Mesothelial cell of epicardium (in vitro differentiated cells): ENCODE measurements at places on chromosomes 1 and 21.

GRCh38 chr1:45016090-45016697, 4.1 kb downstream of the UROD start:
- DNase-seq: no peak
- peaks cover 3% of the 10 kb centered on the region for H3K36me3 ChIP-seq
- peaks cover 24% of the 10 kb centered on the region for H3K4me1 ChIP-seq
- no peaks in the 10 kb centered on the region for H3K27me3 ChIP-seq
- no peak overlapping the region for H3K27ac ChIP-seq

- peaks cover 23% of the 10 kb centered on the region for H3K27me3 ChIP-seq
- H3K36me3 ChIP-seq: no peaks in the 10 kb centered on the region
- no peak overlapping the region for H3K4me3 ChIP-seq
- H3K4me1 ChIP-seq: no peaks in the 10 kb centered on the region
- DNase-seq: no peak
Measured at GRCh38 chr1:36761113-36761512, 273.2 kb downstream of the GRIK3 start.

GRCh38 chr1:46487818-46488218, 1.8 kb upstream of the DMBX1 start:
- peaks cover 98% of the 10 kb centered on the region for H3K27me3 ChIP-seq
- H3K4me3 ChIP-seq: no peak overlapping the region
- H3K36me3 ChIP-seq: no peaks in the 10 kb centered on the region
- DNase-seq: no peak

- no peak for DNase-seq
- H3K4me3 ChIP-seq: no peak overlapping the region
- peaks cover 8% of the 10 kb centered on the region for H3K4me1 ChIP-seq
- peaks cover 2% of the 10 kb centered on the region for H3K36me3 ChIP-seq
- no peak overlapping the region for H3K27ac ChIP-seq
- H3K27me3 ChIP-seq: no peaks in the 10 kb centered on the region
Measured at GRCh38 chr1:91836331-91837040, 49.5 kb downstream of the TGFBR3 start.

- no peak overlapping the region for H3K27ac ChIP-seq
Measured at GRCh38 chr1:92346866-92347640, 48.2 kb downstream of the RPAP2 start.

DNA sequence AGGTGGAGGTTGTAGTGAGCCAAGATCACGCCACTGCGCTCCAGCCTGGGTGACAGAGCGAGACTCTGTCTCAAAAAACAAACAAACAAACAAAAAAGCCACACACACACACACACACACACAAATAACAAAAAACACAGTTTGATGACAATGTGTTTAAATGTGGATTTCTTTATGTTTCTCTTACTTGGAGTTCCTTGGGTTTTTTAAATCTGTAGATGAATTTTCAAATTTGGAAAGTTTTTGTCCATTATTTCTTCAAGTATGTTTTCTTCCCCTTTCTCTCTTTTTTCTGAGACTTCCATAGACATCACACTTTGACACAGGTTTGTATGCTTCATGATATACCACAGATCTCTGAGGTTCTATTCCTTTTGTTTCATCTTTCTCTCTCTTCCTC, 12.1 kb upstream of the PPIE start:
- peaks cover 2% of the 10 kb centered on the region for H3K4me1 ChIP-seq
- no peaks in the 10 kb centered on the region for H3K36me3 ChIP-seq
- H3K27me3 ChIP-seq: peaks cover 94% of the 10 kb centered on the region
- no peak for DNase-seq

- H3K36me3 ChIP-seq: no peaks in the 10 kb centered on the region
- peak overlapping the region; percentile 78 for H3K27ac ChIP-seq
- no peak overlapping the region for H3K4me3 ChIP-seq
Measured at GRCh38 chr1:8205771-8206170, 112.1 kb upstream of the SLC45A1 start.

DNA sequence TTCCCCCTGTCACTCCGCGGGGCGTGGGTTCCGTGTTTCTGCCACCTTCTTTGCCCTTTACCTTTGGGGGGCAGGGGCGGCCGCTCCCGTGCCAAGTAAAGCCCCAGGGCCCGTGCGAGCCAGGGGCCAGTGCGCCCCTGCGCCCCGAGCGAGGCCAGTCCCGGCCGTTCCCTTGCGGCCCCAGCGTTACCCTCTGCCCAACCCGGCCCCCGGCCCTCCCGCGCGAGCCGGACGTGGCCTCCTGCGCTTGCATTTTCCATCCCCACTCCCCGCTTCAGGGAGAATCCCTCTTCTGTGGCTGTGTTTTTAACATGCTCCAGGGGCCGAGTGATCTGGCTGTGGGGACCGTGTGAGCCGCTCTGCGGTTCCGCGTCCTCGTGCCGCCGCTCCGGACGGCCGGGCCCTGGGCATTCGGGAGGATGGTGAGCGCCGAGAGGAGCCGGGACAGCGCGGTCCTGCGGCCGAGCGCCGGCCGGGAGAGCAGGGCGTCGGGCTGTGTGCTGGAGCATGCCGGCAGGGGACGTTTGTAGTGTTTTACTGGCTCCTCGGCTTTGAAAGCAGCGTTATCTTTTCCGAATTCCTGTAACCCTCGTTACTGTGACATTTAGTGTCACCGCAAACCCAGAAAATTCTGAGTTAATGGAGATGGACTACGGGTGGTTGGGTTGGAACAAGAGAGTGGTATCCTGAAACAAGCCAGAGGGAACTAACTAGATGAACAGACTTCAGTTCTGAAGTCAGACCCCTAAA, 1.0 kb downstream of the GALNT2 start:
- H3K4me1 ChIP-seq: peaks cover 17% of the 10 kb centered on the region
- H3K27me3 ChIP-seq: peaks cover 6% of the 10 kb centered on the region
- peak overlapping the region; percentile 90 for H3K4me3 ChIP-seq
- no peak for DNase-seq
- no peaks in the 10 kb centered on the region for H3K36me3 ChIP-seq
- peak overlapping the region; percentile 89 for H3K27ac ChIP-seq

- H3K27me3 ChIP-seq: no peaks in the 10 kb centered on the region
- no peak overlapping the region for H3K27ac ChIP-seq
Measured at GRCh38 chr1:49060766-49061165, 284.1 kb upstream of the BEND5 start.

DNA sequence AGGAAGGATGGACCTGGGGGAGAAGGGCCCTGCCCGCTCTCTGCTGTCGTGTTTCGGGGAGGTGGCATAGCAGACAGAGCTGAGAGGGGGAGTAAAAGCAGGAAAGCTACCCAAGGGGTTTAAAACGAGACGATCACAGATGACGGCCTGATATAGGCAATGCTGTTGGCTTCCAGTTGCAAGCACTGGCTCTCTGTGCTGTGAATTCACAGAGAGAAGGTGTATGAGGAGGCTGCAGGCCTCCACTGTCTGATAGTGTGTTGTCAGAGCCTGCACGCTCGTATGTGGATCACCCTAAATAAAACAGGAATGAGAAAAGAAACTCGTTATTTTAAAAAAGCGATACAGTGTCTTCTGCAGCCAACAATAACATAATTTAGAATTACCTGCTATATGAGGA, 57.4 kb downstream of the LGR6 start:
- no peak overlapping the region for H3K27ac ChIP-seq
- no peaks in the 10 kb centered on the region for H3K36me3 ChIP-seq
- DNase-seq: no peak
- peaks cover 23% of the 10 kb centered on the region for H3K27me3 ChIP-seq
- no peak overlapping the region for H3K4me3 ChIP-seq
- H3K4me1 ChIP-seq: peaks cover 4% of the 10 kb centered on the region

GRCh38 chr1:85321237-85321964, 45.0 kb upstream of the BCL10 start:
- peaks cover 45% of the 10 kb centered on the region for H3K4me1 ChIP-seq
- DNase-seq: no peak
- H3K27me3 ChIP-seq: no peaks in the 10 kb centered on the region
- no peak overlapping the region for H3K27ac ChIP-seq
- H3K36me3 ChIP-seq: peaks cover 5% of the 10 kb centered on the region
- H3K4me3 ChIP-seq: no peak overlapping the region

- no peaks in the 10 kb centered on the region for H3K4me1 ChIP-seq
- no peak overlapping the region for H3K4me3 ChIP-seq
- no peak overlapping the region for H3K27ac ChIP-seq
- H3K36me3 ChIP-seq: no peaks in the 10 kb centered on the region
Measured at GRCh38 chr1:159988006-159988405, 34.0 kb upstream of the SLAMF9 start.

GRCh38 chr1:198711837-198712236, 73.0 kb downstream of the PTPRC start:
- H3K36me3 ChIP-seq: no peaks in the 10 kb centered on the region
- H3K27ac ChIP-seq: no peak overlapping the region
- H3K4me1 ChIP-seq: no peaks in the 10 kb centered on the region
- no peak overlapping the region for H3K4me3 ChIP-seq
- DNase-seq: no peak

DNA sequence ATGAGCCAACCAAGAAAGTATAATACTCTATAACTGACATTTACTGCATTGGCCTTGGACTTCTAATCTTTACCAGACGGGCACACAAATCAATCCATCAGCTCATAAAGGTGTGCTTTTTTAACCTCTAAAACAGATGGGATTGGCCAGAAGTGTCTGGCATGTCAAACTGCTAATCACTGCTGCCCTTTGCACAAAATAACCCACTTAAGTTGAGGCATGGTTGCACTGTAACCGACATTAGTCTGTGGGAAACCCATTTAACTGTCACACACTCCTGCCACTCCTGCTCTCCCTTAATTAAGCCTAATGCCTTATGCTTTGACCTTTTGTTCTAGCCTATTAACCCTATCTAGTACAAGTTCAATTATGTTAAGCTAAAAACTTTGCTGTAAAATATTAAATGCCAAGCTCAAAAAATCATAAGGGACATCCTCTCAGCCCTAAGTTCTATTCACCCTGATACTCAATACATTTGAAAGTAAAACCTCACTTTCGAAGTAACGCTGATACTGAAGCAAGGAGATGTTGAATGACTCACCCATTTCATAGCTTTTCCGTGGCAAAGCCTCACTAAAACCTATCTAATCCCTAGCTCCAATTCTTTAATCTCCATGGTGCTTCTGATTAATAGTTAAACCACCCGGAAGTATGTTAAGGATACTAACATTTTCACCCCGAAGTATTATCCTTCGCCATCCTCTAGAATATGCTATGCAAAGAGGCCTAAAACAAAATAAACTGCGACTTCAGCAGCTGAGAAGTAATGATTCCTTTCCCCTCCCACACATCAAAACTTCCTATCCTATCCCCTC, 12.9 kb downstream of the NRIP1 start:
- peaks cover 5% of the 10 kb centered on the region for H3K36me3 ChIP-seq
- H3K27ac ChIP-seq: peak overlapping the region; percentile 57
- H3K4me1 ChIP-seq: peaks cover 66% of the 10 kb centered on the region
- no peak overlapping the region for H3K4me3 ChIP-seq

GRCh38 chr21:37916310-37917051, at the start of gene KCNJ6:
TSS of gene KCNJ6 (minus strand) at chr21:37916457. CDS start at chr21:37840682, 75,775 bp downstream.
- DNase-seq: peak; percentile 46
- H3K27ac ChIP-seq: no peak within 1 kb of the TSS
- H3K27me3 ChIP-seq: peaks cover 96% of the 10 kb centered on the region
- no peaks in the 10 kb centered on the region for H3K36me3 ChIP-seq
- H3K4me1 ChIP-seq: peaks cover 13% of the 10 kb centered on the region

DNA sequence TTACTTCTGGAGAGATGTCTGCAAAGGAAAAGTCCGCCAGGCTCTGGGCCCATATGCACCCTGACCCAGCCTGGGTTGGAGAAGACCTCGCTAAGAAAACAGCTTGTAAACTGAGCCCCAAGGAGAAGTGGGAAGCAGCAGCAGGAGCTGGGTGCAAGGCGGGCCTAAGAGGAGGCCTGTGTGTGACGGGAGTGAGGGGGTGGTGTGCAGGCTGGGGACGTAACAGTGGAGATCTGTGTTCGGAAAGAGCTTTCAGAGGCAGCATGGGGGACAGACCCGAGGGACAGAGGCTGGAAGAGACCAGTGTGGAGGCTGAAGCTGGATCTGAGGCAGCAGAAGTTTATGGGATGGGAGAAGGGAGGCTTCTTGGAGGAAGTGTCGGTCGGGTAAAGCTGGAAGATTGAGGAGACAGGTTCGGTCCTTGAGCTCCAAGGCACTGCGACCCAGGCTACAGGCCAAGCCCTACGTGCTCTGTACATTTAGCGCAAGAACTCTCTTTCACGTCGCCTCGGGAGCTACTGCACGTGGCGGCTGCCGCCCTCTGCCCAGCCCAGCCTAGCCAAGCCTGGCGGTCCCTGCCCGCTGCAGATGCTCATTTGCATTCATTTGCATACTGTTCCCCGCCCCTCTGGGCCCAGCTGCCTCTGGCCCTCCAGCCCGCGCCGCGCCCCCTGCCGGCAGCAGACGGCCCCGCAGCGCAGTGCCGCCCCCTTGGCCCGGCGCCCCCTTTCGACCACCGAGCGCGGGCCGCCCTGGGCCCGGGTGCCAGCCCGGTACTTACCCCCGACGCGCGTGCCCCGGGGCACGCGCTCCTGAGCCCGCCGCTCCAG, 6.3 kb downstream of the HPCA start:
- peaks cover 9% of the 10 kb centered on the region for H3K27me3 ChIP-seq
- H3K27ac ChIP-seq: peak overlapping the region; percentile 42
- peak overlapping the region; percentile 82 for H3K4me3 ChIP-seq
- no peaks in the 10 kb centered on the region for H3K36me3 ChIP-seq

DNA sequence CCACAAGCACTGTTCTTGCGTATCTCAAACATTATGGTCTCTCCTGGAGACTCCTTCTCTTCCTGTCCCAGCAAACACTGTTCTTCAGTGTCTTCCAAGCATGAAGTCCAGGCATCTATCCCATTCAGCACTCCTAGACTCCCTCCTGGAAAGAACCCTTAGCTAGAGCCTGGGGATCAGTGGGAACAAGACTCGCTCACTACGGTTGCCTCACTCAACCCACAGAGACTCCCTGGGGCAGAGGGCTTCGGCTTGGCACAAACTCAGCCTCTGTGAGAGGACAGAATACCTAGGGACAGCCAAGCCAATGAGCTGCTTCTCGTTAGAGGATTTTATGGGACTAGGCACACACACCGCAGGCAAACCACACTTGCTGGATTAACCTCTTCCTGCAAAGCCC, 86.5 kb upstream of the IPO9 start:
- H3K36me3 ChIP-seq: peaks cover 1% of the 10 kb centered on the region
- no peak overlapping the region for H3K4me3 ChIP-seq
- no peak for DNase-seq
- peaks cover 43% of the 10 kb centered on the region for H3K4me1 ChIP-seq
- no peaks in the 10 kb centered on the region for H3K27me3 ChIP-seq

DNA sequence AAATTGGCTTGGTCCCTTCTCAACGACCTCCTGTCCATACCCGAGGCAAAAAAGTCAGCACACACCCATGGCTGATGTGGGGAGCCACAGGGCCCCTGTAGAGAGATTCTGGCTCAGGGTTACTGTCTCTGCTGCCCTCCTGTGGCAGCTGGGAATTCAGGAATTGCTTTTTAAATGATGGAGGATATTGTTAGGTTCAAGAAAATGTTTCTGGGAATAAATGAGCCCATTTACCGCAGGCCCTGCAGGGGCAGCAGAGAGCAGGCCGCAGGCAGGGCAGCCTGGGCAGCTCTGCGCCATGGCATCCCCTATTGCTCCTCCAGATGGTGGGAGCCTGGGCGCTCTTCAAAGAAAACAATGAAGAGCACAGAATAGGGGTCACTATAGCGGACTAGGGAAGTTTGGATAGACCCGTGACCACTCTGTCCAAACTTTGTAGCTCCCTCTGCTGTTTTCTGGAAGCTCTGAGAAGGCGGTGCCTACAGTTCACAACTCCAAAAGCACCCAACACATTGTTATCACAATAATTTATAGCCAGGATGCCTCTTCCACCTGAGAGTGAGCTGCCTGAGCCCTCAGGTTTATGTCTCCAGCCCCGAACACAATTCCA, 201.1 kb downstream of the BACH1 start:
- no peak overlapping the region for H3K4me3 ChIP-seq
- H3K36me3 ChIP-seq: peaks cover 38% of the 10 kb centered on the region
- DNase-seq: no peak
- H3K27me3 ChIP-seq: no peaks in the 10 kb centered on the region
- H3K4me1 ChIP-seq: peaks cover 4% of the 10 kb centered on the region
